ENCODE measurements at places on chromosomes 6 and 20.
A peak's percentile ranks its signal among the peaks of the same experiment; 100 is the strongest.

GRCh38 chr20:25247956-25248785 lies at the start of gene PYGB:
TSS of gene PYGB (plus strand) at chr20:25248085. CDS start at chr20:25248179, 94 bp downstream.
- peak; percentile 83 for DNase-seq

DNA sequence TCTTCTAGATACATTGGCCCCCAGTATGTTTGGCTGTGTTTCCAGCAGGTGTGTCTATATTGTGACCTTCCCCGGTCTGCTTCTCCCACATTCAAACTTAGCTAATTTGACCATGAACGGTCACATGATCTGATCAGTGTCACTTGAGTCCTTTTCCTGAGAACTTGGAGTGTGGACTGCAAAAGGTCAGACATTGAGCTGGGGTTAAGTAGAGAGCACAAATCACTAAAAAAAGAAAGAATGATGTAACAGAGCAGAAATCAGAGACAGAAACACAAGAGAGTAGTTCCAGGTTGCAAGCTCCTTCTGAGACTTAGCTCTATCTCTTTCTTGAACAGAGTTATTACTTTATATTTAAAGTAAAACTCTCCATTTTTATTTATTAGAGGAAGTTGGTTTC lies 733.9 kb downstream of the CBLN4 start:
- DNase-seq: no peak

GRCh38 chr6:166763606-166764472 lies 136.8 kb upstream of the RPS6KA2 start:
- no peak for DNase-seq

- no peak for DNase-seq
These were observed 4.1 kb downstream of the C20orf202 start for GRCh38 chr20:1207293-1207878.

- peak; percentile 71 for DNase-seq
These were observed 93.2 kb downstream of the GMPR start for GRCh38 chr6:16331384-16332174.

DNA sequence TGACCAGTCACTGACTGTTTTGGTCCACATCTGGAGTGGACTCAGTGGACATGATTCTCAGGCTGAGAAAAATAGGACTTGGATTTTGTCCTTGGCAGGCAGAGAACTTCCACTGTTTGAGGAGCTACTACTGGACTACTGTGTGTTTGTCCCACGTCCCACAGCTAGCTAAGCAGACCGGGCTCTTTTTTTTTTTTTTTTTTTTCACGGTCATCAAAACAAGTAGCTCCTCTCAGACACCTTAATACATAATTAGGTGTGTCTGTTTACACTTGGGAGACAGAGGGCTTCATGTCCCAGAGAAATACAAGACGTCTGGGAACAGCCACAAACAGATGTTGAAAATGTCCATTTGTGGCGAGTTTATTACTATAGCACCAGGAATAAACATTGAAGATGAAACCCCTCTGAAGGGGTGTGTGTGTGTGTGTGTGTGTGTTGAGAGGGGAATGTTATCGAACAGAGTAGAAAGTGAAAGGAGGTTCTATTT lies 155.0 kb upstream of the SUPT3H start:
- no peak for DNase-seq

DNA sequence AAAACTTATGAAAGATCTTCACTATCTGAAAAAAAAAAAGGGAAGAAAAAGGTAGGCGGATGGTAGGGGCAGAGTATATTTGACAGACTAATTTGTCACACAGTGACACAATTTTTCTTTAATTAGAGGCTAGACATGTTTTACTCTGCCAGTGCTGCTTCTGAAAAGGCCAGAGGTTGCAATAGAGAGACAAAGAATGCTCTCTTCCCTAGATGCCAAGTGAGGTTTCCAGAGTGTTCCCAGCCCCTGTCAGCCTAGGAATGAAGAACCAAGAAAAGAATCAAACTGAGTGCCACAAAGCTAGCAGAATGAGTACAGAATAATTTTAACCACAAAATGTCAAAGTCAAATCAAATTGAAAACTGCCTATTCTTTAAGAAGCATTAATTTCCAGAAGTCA lies 13.0 kb downstream of the PNISR start:
- DNase-seq: no peak

DNA sequence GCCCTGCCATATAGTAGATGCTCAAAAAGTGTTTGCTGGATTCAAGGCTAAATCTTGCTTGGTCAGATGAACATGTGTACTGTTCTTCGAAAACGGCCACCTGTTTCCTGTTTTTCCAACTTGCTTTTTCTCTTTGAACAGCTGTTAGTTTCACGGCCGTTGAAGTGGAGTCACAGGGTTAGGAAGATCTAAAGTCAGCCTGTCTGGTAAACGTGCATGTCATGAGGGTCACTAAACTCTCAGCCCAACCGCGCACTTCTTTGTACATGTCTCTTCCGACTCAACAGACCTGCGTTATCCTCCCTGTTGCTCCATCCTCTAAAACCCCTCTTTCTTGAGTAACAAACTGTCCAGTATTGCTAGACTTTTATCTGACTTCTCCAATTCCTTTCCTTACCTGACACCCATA lies 93.2 kb upstream of the MAN1A1 start:
- no peak for DNase-seq

DNA sequence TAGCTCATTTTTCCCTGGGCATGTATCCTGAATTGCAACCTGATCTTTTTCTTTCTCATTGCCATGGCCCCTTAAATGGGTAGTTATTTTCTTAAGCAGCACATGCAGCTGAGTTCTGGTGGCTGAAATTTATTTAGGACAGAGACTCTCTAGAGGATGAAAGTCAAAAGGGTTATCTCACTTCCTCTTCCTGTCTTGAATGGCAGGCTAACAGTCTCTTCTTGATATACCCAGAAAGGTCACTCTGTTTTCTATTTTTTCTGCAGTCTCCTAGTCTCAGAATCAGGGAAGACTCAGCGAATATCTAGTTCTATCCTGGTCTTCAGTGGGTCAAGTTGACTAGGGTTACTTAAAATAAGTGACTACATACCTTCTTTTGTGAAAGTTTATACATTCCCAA lies 243.3 kb downstream of the EPHA7 start:
- no peak for DNase-seq

DNA sequence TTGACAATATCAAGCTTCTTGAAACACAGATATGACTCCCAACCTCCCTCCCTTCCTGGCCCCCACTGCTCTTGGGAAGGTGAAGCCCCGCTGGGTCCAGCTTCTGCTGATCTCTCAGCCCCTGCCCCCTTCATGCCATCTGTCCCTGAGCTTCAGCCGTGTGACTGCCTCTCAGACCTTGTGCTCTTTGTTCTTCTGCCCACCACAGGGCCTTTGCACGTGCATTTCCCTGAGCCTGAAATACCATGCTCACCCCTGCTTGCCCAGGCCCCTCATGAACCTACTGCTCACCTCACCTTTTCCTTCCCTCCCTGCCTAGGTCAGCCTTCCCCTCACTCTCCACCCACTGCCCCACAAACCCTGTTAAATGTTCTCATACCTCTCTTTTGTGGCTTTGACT lies 241.7 kb upstream of the PMEPA1 start:
- no peak for DNase-seq

DNA sequence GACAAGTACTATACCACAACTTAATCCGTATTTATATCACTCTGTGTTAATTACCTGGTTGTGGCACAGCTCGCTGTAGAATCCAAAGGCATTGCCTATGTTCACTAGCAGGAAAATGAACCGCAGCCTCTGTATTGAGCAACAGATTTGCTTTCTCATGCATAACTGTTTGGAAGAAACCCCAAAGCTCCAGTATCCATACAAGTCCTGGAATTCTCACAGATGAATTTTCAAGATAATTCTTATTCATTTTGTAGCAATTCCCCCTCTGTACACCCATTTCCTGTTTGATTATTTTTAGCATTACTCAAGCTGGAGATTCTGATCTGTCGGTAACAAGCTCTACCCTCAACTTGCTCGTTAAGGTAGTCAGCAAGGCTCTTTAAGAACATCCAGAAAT lies 63.5 kb downstream of the STMND1 start:
- DNase-seq: no peak

DNA sequence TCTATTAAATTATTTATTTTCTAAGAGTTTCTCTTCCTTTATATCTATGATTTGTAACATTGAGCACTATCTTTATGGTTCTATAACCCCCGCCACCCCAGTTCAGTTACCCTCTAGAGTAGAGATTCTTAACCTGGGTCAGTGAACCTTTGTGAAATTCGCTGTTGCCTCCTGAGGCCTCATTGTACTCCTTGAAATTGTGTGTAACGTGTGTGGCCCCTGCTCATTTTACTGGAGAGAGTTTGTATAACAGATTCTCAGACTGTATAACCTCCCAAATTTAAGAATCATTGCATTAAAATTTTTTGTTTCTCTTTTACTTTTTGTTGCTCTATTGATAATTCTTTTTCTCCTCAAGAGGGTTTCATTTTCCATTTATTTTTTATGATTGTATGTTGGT lies 65.3 kb downstream of the ADGRG6 start:
- DNase-seq: no peak

DNA sequence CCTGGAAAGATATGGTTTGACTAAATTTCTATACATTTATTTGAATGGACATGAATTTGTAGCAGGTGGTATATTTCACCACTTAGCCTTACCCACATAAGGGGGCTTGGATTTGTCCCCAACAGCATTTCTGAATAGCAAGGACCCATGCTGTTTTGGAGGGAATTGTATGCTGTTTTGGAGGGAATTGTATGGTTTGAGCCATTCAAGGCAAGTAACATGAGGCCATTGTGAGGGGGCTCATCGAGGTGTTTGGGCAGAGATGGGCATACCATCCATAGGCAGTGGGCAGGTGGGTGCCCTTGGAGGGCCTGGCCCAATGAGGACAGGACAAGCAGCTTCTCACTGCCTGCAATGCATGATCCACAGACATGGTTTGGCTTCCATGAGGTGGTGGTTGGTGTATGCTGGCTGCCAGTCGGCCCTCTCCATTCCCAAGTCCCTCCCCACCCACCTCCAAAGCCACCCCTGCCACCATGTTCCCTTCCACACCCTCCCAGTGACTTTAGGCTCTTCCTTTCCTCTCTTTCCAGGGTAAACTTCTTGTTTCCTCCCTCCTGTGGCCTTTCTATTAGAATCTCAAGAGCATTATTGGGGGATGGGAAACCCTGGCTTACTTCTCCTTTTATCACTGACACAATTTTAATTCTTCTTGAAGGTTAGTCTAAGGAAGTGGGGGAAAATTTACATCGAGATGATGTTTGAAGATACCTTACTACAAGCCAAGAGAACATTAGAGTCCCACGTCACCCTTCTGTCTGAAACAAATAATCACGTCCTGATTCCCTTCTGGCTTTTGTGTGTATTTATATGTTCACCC lies 13.2 kb upstream of the PXDC1 start:
- DNase-seq: no peak

- DNase-seq: no peak
These were observed 18.4 kb downstream of the CASS4 start for GRCh38 chr20:56430461-56430860.

DNA sequence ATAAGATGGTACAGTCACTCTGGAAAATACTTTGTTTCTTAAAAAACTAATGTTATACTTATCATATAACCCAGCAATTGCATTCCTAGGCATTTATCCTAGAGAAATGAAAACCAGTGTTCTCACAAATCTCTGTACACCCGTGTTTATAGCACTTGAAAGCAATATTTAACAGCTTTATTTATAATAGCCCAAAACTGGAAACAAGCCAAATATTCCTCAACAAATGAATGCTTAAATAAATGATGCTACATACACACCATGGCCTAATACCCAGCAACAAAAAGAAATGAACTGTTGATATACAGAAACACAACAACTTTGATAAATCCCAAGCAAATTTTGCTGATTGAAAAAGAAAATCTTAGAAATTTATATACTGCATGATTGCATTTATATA lies 51.3 kb downstream of the GFRA4 start:
- no peak for DNase-seq

GRCh38 chr20:1402149-1402548 lies 9.3 kb upstream of the FKBP1A start:
- no peak for DNase-seq

DNA sequence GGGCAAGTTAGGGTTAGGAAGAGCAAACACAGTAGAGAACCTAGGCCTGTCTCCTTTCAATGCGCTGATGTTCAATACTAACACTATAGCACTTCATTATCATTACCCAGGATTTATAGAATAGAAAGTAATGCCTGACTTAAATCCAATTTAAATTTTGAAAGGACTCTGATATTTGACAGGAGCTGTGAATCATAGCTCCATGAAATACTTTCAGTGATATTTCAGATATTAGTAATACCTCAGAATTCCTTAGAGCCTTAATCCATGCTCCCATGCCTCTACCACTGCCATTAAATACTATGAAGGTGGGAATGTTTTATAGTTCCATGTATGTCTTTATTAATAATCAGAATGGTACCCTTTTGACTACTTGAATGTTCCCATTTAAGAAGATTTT lies 530.2 kb downstream of the BCKDHB start:
- no peak for DNase-seq

- no peak for DNase-seq
These were observed 17.9 kb upstream of the MICB start for GRCh38 chr6:31479933-31480535.

DNA sequence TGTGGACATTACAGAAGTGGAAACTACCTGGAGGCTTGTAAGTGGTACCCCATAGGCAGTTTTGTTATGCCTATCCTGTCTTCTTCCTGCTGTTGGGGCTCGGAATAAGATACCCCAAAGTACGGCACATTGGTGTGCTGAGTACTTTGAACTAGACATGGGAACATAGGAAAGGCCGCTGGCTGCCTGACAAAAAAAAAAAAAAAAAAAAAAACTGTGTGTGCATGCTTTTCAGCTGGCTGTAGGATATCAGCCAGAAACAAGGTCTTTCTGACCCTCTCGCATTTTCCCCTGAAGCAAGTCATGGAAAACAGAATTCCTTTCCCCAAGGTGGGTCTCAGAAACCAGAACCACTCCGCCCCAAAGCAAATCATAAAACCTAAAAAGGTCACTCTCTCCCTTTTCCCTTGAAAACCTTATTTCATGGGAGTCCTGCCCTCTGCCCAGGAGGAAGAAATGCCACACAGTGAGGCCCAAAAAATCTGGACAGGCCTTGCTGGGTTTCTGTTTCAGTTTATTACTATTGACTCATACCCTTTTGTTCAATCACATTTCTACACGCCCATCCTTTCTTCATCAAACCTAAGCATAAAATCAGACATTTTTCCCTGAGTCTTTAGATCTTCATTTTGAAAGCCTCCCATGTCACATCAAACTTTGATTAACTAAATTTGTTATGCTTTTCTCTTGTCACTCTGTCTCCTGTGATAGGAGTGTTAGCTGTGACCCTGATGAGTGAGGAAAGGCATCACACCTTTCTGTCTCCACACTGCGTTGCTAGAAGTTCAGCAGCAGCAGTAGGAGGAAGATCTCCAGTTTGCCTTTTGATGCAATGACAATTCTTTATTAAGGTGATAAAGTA lies 17.2 kb downstream of the SLC2A12 start:
- DNase-seq: no peak

Measured in activated T-cell treated with anti-CD3 and anti-CD28 coated beads, Interleukin-2, amount 50 U/mL, for 48 hours (primary cell).